T-helper 22 cell (primary cell): ENCODE measurements at places on chromosomes 1 and 21.

- no peak for DNase-seq
These were observed 43.8 kb downstream of the DDAH1 start for GRCh38 chr1:85421179-85421578.

GRCh38 chr1:151199873-151200581 is 1.7 kb downstream of the PIP5K1A start:
- DNase-seq: no peak

DNA sequence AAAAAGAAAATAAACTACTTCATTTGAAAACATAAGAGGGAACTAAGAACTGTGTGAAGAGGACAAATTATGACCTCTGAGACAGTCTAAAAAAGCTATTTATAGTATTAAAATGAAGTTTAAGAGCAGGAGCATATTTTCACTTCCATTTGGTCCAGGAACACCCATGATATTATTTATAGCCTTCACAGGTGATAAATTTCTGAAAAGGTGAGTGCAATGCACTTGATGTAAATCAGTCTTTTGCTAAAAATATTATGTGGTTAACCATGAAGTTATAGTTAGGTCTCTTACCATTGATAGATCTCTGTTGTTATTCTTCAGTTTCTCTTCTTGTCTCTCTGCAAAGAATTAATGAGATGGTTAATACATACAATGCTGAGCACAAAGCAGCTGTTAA is 14.7 kb downstream of the TMCO1 start:
- DNase-seq: no peak

DNA sequence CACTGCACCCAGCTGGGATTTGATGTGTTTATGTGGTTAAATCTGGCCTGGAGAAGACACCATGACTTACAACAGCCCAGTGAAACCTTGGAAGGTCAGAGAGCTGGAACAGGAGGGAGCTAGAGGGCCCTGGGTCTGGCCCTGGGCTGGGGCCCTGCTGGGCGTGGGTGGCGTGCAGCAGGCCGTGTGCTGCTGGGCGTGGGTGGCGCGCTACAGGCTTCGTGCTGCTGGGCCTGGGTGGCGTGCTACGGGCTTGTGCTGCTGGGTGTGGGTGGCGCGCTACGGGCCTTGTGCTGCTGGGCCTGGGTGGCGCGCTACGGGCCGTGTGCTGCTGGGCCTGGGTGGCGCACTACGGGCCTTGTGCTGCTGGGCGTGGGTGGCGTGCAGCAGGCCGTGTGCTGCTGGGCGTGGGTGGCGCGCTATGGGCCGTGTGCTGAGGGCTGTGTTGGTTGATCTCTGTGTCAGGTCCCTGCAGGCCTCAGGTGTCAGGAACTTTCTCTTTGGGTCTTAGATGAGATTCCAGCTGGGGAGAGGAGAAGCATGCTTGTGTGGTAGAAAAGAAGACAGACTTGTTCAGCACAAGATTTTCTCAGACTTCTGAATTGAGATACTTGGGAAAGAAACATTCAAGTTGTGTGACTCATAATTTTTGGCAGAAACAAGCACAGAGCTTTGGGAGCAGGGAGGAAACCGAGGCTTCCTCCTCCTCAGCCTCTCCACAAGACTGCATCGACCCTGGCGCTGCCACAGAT is 66.0 kb downstream of the COL18A1 start:
- no peak for DNase-seq

- DNase-seq: no peak
These were observed 24.8 kb upstream of the TTC34 start for GRCh38 chr1:2826316-2826715.

- no peak for DNase-seq
These were observed 136.6 kb upstream of the ZNF648 start for GRCh38 chr1:182198006-182198605.

DNA sequence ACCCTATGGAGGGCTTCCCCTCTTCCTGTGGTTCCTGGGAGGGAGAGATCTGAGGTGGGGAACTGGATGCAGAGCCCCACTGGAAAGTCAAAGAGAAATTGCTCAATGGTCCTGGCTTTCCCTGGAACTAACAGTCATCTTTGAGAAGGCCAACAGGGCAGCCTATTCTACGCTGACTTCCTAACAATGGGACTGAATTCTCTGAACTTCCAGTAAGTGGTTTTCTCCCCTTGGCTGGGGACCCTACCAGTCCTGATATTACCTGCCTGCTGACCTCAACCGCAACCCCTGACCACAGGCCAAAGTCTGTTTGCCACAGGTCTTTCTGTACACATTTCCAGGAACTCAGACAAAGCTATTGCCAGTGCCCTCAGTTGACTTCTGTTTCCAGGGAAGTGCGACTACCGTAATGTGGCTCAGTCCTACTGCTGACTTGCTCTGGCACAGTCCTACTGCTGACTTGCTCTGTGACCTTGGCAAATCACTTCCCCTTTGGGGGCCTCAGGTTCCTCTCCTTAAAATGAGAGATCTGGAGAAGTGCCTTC is 55.3 kb downstream of the C8B start:
- no peak for DNase-seq

GRCh38 chr1:94215955-94216354 is 21.4 kb downstream of the ARHGAP29 start:
- no peak for DNase-seq

- DNase-seq: no peak
These were observed 12.1 kb upstream of the EPHA10 start for GRCh38 chr1:37776946-37777516.

DNA sequence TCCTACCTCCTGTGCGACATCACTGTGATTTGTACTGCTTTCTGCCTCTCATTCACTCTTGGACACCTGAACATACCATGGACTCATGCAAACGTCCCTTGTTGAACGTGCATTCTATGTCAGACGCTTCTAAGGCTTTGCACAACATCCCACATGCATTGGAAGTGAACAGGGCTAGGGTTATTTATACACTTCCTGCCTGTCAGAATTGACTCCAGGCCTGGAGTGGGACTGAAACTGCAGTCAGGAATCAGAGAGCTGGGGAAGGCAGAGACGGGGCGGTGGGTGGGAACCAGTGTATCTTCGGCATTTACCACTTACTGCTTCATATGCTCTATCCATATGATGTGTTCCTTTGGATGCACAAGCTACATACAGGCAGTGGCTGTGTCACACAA is 81.4 kb upstream of the GALNT2 start:
- DNase-seq: no peak

DNA sequence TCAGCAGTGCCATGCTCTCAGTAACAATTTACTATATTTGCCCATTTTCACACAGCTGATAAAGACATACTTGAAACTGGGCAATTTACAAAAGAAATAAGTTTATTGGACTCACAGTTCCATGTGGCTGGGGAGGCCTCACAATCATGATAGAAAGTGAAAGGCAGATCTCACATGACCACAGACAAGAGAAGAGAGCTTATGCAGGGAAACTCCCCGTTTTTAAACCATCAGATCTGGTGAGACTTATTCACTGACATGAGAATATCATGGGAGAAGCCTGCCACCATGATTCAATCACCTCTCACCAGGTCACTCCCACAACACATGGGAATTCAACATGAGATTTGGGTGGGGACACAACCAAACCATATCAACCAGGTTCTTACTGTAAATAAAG is 112.1 kb upstream of the C1orf87 start:
- no peak for DNase-seq

DNA sequence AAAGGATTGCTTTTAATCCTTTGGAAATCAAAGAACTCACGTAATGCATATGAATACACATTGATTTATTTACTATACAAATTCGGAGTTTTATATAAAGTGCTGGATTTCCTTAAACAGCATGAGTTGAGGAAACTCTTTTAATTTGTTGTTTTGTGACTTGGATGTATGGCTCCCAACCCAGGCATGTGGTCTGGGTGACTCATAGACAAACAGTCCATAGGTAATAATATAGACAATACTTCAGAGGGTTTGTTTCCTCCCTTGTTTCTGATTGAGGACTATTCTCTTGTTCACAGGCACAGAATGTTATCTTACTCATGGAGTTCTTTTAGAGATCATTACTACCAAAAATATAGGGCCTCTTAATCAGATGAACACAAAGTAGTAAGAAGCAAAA is 43.8 kb downstream of the XPR1 start:
- no peak for DNase-seq

GRCh38 chr1:214455479-214455878 is 95.9 kb downstream of the PTPN14 start:
- no peak for DNase-seq

- no peak for DNase-seq
These were observed 3.4 kb upstream of the SLFNL1 start for GRCh38 chr1:41024953-41025352.

GRCh38 chr21:31414263-31415000 is 70.4 kb upstream of the TIAM1 start:
- no peak for DNase-seq

DNA sequence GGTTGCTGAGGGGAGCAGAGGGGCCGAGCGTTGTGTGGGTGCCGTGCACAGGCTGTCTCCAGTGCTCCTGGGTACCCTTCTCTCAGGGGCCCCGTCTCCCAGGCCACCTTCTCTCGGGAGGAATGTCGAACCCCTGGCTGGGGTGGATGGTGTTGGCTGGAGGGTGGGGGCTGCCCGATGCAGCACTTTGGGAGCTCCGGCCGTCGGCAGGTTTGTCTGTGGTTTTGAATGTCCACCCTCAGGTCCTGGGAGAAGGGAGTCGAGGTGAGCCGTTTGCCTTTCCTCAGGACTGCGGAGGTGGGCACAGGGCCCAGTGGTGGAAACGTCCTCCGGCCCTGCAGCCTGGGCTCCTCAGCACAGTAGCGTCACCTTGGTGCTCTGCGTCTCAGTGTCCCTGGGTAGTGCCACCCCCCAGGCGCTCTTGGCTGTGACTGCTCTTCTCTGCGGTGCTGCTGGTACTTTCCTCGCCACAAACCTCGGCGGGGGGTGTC is 14.5 kb downstream of the SLX9 start:
- DNase-seq: no peak
